ENCODE measurements at places on chromosomes 5 and 9.

GRCh38 chr9:114410910-114411309, 23.1 kb upstream of the AKNA start:
- DNase-seq = no peak

DNA sequence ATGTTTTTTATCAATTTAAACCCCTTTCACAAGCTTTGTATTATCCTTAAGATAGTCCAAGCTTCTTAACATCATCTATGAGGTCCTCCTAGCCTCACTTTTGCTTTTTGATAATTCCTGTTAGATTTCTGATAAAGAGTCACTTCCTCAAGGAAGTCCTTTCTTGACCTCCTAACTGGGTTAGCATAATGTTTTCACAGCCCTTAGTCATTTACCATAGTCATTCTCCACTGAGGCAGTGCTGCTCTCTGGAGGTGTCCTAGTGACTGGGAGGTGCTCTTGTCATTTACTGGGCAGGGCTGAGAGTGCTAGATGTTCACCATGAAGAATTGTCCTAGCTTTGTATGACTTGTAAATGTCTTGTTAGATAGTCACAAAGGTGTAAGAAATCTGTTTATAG, 26.4 kb downstream of the TNPO1 start:
- DNase-seq = no peak

DNA sequence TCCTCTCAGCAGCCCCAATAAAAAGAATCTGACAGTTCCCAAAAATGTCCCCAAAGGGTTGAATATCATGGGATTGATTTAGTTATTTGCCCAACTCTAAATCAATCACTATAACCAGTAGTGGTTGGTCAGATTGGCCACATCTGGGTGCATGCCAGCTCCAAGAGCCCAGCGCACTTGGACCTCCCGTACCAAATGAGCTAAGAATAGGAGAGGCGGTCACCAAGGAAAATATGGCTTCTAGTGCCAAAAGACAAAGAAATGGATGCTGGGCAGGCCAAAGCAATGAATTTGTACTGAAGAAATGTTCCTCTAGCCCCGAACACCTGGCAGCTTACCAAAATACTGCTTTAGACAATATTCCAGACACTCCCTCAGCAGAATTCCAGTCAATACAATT, 80.3 kb downstream of the RCL1 start:
- no peak for DNase-seq

- no peak for DNase-seq
Observed at GRCh38 chr5:3811116-3811515, 215.5 kb downstream of the IRX1 start.

- no peak for DNase-seq
Observed at GRCh38 chr5:170785416-170785815, 1.9 kb downstream of the GABRP start.

- no peak for DNase-seq
Observed at GRCh38 chr9:134863941-134864820, 16.4 kb upstream of the FCN2 start.

- no peak for DNase-seq
Observed at GRCh38 chr5:17438027-17438426, 60.0 kb upstream of the TAF11L2 start.

- DNase-seq = no peak
Observed at GRCh38 chr5:43037636-43038495, 2.3 kb downstream of the ANXA2R start.

DNA sequence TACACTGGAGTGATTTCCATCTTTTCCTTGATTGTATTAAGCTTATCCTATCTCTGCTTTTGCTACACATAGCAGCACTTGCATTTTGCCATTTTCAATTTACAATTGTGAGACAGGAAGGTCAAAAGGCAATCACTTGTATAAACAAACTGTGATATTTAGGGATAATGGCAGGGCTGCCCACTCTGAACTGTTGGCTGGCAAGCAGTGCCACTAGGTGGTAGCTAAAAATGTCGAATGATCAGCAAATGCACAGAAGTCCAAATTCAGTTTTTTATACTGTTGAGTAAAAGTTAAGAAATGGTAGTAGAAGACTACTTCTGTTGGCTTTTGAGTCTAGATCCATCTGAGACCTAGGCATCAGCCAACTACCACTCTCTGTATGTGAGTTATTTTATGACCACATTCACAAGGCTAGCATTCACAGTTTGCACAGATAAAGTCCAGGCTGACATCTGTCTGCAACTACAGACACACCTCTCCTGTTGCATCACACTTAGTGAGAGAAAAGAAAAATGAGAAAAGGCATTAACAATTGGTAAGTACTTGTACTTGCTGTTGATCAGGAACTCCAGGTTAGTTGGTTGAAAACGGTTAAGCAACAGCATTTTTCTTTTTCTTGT, 108.8 kb upstream of the ASTN2 start:
- no peak for DNase-seq

GRCh38 chr5:137431051-137431450, 68.1 kb downstream of the SPOCK1 start:
- DNase-seq = no peak

- DNase-seq = no peak
Observed at GRCh38 chr5:405421-405820, 37.6 kb upstream of the EXOC3 start.

- no peak for DNase-seq
Observed at GRCh38 chr5:171978519-171978918, 27.9 kb downstream of the FBXW11 start.

DNA sequence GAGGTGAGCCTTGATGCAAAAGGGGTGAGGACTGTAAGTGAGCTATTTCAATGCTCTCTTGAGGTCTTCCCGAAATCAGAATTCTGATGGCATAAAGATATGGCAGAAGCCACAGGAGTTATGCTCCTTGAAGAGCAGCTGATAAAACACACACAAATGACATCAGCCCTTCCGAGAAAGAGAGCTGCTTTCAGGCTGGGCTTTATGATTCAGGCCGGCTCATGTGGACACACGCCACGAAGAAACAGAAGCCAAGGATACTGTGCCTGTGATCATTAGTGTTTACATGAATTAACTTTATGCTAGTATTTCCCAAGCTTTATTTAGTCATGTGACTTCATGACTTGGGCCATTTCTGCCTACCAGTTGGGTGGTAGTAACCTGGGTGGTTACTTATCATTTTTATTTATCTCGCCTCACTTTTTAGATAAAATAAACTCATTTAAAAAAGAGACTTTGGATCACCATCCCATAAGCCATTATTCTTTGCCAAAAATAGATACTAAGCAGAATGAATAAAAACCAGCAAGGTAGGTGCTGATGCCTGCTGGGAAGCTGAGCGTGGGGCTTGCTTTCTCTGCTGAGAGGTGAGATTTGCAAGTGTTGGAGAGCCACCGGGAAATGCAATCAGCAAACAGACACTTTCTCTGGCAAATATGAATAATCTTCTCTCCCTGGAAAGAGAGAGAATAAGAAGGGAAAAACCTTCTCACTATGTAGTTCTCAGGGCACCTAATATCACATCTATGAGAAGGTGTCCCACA, 73.0 kb upstream of the SLC25A51 start:
- DNase-seq = no peak

DNA sequence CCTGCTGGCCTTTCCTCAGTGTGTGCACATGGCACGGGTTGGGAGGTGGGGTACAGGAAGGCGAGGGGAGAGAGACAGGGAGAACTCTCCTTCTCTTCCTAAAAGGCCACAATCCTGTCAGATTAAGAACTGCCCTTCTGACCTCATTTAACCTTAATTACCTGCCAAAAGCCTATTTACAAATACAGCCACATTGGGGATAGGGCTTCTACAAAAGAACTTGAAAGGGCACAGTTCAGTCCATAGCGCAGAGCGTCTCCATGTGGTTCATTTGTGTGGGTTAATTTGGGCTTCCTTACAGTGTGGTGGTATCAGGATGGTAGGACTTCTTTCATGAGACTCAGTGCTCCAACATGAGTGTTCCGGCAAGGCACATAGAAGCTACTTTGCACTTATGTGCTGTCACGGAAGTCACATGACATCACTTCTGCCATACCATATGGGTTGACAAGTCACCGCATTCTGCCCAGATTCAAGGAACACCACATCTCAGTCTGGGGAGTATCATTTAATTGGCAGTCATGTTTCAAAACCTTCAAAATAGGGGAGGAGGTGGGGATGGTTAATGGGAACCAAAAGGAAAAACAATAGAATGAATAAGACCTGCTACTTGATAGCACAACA, 46.8 kb downstream of the NLN start:
- no peak for DNase-seq

- DNase-seq = no peak
Observed at GRCh38 chr9:124248066-124248465, 9.7 kb upstream of the NEK6 start.

DNA sequence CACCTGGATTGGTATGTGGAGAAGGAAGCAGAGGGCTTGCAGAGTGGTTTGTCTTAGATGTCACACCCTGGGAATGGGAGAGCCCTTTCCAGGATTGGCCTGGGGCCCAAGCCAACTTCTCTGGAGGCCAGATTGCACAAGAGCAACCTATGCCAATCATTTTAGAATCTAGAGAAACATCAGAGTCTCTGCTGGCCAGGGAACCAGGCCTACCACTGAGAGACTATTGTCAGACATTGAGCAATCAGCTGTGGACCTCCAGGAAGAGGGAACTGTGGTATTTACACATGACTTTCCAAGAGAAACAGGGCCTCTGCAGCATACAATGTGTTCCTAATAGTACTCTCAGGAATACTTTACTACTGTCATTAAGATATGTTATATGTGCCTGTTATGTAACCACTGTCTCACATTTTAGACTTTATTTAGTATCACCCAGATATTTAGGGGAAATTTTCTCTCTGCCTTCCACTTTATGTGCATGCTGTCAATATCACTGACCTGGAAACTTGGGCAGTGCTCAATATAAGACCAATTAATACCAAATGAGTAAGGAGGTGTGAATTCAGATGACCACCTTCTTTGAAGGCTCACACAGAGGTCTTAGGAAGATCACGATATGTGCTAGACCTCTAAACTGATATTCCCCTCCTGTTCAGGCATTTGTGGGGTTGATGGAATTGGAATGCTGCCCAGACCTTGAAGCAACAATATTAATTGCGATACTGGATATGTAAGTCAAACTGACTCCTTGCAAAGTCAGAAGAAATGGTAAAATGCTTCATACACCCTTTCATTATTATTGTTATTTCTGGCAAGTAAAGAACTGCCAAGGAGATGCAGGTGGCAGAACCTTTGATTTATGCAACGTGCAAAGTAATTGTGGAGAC, 20.5 kb upstream of the CCL28 start:
- DNase-seq = no peak

DNA sequence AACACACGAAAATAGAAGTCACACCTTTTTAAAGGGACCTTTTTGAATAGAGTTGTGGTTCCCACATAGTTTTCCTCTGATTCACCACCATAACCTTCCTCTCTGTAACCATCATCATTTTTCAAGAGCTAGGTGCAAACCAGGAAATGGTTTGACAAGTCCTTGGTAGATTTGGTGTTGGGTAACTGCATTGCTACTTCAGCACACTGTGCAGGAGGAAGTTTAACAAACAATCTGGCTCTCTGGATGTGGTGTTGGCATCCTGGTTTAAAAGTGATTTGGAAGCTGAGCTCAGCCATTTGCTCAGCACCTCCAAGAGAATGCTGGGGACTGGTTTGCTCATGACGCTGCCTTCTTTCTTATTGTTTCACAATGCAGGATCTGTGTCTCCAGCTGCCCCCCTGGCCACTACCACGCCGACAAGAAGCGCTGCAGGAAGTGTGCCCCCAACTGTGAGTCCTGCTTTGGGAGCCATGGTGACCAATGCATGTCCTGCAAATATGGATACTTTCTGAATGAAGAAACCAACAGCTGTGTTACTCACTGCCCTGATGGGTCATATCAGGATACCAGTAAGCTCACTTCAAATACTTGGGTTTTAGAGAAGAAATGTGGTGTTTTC, 213.1 kb downstream of the RFK start:
- DNase-seq = no peak

- no peak for DNase-seq
Observed at GRCh38 chr5:139138809-139139208, 59.4 kb downstream of the SIL1 start.

DNA sequence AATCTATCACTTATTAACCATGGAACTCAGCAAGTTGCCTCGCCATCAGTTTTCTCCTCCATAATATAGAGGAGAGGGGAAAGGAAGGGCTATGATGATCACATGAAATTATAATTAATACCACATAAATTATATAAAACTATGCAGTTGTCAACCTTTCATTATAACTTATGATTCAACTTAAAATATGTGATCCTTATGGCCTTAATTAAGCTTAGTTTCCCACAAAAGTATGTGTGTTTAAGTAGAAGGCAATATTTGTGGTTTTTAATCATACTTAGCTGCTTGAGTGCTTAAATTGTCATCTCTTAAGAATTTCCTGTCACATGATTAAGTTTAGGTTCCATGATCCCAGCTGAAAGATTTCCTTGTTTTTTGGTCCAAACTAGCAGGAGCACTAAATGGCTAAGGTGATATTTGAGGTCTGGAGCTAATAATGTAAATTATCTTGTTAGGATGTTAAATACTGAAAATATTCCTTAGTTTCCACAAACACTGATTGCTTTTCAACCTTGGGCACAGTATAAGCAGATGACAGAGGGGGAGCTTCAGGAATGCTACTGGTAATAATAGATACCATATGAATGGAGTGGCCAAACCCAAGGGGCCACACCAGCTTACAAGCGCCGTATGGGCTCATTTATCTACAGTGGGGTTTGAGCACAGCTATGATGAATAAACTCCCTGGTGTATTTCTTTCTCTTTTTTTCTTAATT, 26.4 kb upstream of the F2R start:
- DNase-seq = no peak

DNA sequence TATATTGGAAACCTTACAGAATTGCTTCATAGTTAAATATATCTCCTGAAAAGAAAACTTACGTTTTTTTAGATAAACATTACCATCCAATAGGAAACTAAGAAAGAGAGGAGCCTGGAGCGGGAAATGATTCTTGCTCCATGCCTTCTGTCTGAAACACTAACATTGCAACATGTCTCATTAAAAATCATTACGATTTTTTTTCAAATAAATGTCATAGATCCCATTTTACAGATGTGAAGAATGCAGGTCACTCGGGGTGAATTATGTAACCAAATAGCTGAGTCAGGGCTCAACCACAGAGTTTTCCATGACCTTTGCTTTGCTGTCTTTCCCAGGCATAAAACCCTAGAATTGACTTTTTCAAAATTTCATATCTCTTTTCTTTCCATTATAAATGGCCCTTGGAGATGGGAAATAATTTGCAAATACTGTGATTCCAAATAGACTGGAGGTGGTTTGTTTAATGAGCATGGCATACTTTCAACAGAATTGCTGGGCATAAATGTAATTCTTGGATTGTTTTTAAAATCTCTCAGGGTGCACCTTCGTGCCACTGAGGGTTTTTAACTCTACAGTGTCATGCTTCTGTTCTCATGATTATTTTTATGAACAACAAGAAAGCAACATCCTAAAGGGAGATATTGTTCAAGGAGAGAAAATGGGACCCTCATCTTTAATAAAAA, 302.8 kb downstream of the EBF1 start:
- no peak for DNase-seq
